Panc1 (cell line): ENCODE measurements at places on chromosomes 6 and 20. TPM values are rescaled to one million over a fixed set of nuclear protein-coding genes. Genes with fewer than 3 reads are reported as not detected.

Gene IER3
- 106 TPM for total RNA-seq

Gene ISM1
- not detected for total RNA-seq

Gene KCNG1
- total RNA-seq, result 7.4 TPM

Gene CRISP3
- total RNA-seq, result not detected

Gene FAM110A
- 7.8 TPM for total RNA-seq

Gene RIPOR3
- total RNA-seq, result 92.5 TPM

Gene ULBP3
- 2.4 TPM for total RNA-seq

Gene OR2B2
- total RNA-seq, result not detected

Gene RRAGD
- total RNA-seq, result 27.8 TPM

Gene PPIL1
- 44.1 TPM for total RNA-seq

Gene LINC00237
- total RNA-seq, result not detected

Gene OR2H1
- not detected for total RNA-seq

Gene CST7
- not detected for total RNA-seq

Gene GRIK2
- total RNA-seq, result 6.6 TPM

Gene ELOVL4
- 0.41 TPM for total RNA-seq

Gene SLC13A3
- 0.31 TPM for total RNA-seq

Gene SSTR4
- not detected for total RNA-seq

Gene POLR1C
- total RNA-seq, result 65.1 TPM

Gene TMEM74B
- total RNA-seq, result 1.1 TPM

Gene SPATA25
- total RNA-seq, result 1.8 TPM

Gene BMP6
- total RNA-seq, result 13.6 TPM

Gene KCNB1
- 11.1 TPM for total RNA-seq

Gene ARMC2
- total RNA-seq, result 9.3 TPM

Gene RBPJL
- total RNA-seq, result 0.18 TPM

Gene FBXL4
- total RNA-seq, result 11.5 TPM

Gene C6orf132
- total RNA-seq, result 12.9 TPM
